Activated T-cell treated with anti-CD3 and anti-CD28 coated beads, Interleukin-2, amount 50 U/mL, for 72 hours (primary cell): ENCODE measurements at places on chromosomes 3 and 15. TPM values are rescaled to one million over a fixed set of nuclear protein-coding genes. Genes with fewer than 3 reads are reported as not detected.
A peak's percentile ranks its signal among the peaks of the same experiment; 100 is the strongest.

DNA sequence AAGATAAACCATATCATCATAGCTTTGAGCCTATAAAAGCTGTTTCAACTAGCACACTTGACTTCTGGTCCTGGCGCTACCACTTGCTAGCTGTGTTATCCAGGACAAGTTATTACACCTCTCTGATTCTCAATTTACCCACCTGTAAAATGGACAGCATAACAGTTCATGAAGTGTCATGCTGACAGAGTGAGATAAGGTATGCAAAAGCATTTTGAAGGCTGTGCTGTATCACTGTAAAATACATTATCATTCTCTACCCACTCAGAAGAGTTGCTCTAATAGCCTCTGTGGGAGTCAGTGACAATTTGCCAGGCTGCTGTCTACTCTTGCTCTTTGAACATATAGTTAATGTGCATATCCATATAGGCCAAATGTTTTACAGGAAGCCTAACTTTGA lies 93.0 kb downstream of the SSR3 start:
- no peaks in the 10 kb centered on the region for H3K36me3 ChIP-seq
- H3K27me3 ChIP-seq: no peaks in the 10 kb centered on the region
- no peaks in the 10 kb centered on the region for H3K4me1 ChIP-seq
- H3K27ac ChIP-seq: no peak overlapping the region
- no peak for DNase-seq

DNA sequence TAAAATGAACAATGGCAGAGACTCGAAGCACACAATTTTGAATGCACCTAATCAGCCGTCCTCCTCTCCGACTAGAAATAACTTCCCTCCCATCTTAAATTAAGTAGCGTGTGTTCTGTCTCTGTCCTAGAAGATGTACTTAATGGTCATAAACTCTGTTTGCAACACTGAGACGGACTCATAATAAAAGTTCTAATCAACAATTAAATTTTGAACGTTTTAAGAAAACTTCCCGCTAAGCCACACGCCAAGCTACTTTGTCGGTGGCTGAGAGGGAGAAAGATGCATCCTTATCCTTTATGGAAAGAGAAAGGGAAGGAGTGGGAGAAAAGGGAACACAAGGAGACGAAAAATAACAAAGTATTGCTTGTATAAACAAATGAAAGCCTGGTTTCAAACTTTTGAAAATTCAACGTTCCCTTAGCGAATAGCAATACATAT lies 989 bp downstream of the GNB4 start:
- peak overlapping the region; percentile 53 for H3K27ac ChIP-seq
- H3K4me3 ChIP-seq: peak overlapping the region; percentile 81
- DNase-seq: no peak
- H3K36me3 ChIP-seq: no peaks in the 10 kb centered on the region
- H3K27me3 ChIP-seq: peaks cover 74% of the 10 kb centered on the region
- H3K4me1 ChIP-seq: peaks cover 29% of the 10 kb centered on the region

GRCh38 chr3:153356908-153357307 lies 194.9 kb downstream of the RAP2B start:
- no peak overlapping the region for H3K27ac ChIP-seq
- H3K4me1 ChIP-seq: no peaks in the 10 kb centered on the region
- H3K4me3 ChIP-seq: no peak overlapping the region
- DNase-seq: no peak
- H3K27me3 ChIP-seq: no peaks in the 10 kb centered on the region
- peaks cover 3% of the 10 kb centered on the region for H3K36me3 ChIP-seq

GRCh38 chr15:93018574-93018973 lies 70.4 kb downstream of the RGMA start:
- DNase-seq: no peak
- H3K4me3 ChIP-seq: peak overlapping the region; percentile 14
- peak overlapping the region; percentile 45 for H3K27ac ChIP-seq
- peaks cover 41% of the 10 kb centered on the region for H3K36me3 ChIP-seq
- no peaks in the 10 kb centered on the region for H3K27me3 ChIP-seq

GRCh38 chr3:161231861-161232260 lies 10.8 kb downstream of the NMD3 start:
- no peak overlapping the region for H3K27ac ChIP-seq
- DNase-seq: no peak
- H3K27me3 ChIP-seq: no peaks in the 10 kb centered on the region
- H3K4me3 ChIP-seq: no peak overlapping the region
- no peaks in the 10 kb centered on the region for H3K4me1 ChIP-seq

- H3K36me3 ChIP-seq: no peaks in the 10 kb centered on the region
- peaks cover 24% of the 10 kb centered on the region for H3K4me1 ChIP-seq
- no peak overlapping the region for H3K4me3 ChIP-seq
These were observed 479.8 kb downstream of the SHQ1 start for GRCh38 chr3:72368331-72368975.

ABI3BP gene
- not detected for total RNA-seq
